C1 segment of cervical spinal cord (tissue), 14 donors: ENCODE measurements at places on chromosomes 7 and 10.

- DNase-seq = no peak
These were observed 102.3 kb upstream of the TCF7L2 start for GRCh38 chr10:112847778-112848177.

GRCh38 chr7:1666823-1667565, 3.1 kb upstream of the ELFN1 start:
- no peak for DNase-seq

GRCh38 chr7:72321081-72321480, 91.1 kb downstream of the CALN1 start:
- DNase-seq = no peak

DNA sequence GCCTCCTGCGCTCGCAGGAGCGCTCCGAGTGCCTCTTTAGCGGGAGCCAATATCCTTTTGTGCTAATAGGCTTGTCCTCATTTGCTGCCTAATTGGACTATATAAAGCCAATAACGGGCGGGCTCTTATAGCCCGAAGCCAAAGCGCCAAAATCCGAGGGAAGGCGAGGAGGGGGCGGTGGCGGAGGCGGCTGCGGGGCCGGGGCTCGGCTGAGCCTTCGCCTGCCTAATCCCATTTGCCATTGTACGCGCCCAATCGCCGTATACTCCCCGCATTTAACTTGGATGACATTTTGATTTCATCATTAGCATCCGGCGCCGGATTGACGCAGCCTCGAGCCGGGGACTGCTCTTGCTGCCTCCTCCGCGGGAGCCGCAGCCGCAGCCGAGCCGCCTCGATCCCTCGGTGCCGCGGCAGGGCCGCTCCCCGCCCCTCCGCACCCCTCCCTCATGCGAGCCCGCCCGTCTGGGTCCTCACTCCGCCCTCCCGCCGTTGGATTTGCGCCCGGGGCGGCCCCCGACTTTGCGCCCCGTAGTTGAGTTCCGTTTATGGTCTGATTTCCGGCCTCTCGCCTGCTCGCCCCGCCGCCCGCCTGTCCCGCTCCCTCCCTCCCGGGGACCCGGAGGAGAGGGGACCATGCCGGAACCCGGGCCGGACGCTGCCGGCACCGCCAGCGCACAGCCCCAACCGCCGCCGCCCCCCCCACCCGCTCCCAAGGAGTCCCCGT, at the start of gene HMX3:
TSS of gene HMX3 (plus strand) at position 556 of the 727 bp plus-strand sequence. CDS start at position 637, 81 bp downstream.
- no peak for DNase-seq
